ENCODE measurements at places on chromosomes 4 and X. TPM values are rescaled to one million over a fixed set of nuclear protein-coding genes. Genes with fewer than 3 reads are reported as not detected.

Gene IQCM
- not detected for total RNA-seq

Gene TMEM144
- 3.5 TPM for total RNA-seq

Gene PDZD4
- total RNA-seq, result 24.4 TPM

Gene MAGEE2
- not detected for total RNA-seq

DNA sequence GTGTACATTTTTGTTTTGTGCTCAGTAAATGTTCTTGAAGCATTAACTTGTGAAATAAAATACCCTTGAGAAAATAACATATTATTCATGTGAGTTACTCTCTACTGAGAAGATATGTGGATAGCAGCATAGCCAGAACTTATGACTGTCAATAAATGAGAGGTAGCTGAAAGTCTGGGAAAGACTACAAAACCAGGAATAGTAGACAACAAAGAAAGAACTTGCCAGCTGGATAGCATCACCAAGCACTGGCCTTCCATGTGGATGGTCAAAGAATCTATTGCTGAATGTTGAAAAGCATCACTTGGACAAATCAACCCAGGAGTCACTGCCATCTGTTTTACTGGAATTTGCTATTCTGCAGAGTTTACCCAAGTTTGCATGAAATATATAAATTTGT lies 650.0 kb upstream of the HTR2C start:
- DNase-seq, result no peak

GRCh38 chrX:28998609-28999135 lies 411.4 kb downstream of the IL1RAPL1 start:
- no peak for DNase-seq

- no peak for DNase-seq
These were observed 45.4 kb downstream of the COMMD8 start for GRCh38 chr4:47418147-47418546.

GRCh38 chr4:176838601-176839433 lies 46.1 kb upstream of the VEGFC start:
- no peak for DNase-seq

GRCh38 chr4:113069212-113069892 lies 19.9 kb downstream of the ANK2 start:
- DNase-seq, result no peak

DNA sequence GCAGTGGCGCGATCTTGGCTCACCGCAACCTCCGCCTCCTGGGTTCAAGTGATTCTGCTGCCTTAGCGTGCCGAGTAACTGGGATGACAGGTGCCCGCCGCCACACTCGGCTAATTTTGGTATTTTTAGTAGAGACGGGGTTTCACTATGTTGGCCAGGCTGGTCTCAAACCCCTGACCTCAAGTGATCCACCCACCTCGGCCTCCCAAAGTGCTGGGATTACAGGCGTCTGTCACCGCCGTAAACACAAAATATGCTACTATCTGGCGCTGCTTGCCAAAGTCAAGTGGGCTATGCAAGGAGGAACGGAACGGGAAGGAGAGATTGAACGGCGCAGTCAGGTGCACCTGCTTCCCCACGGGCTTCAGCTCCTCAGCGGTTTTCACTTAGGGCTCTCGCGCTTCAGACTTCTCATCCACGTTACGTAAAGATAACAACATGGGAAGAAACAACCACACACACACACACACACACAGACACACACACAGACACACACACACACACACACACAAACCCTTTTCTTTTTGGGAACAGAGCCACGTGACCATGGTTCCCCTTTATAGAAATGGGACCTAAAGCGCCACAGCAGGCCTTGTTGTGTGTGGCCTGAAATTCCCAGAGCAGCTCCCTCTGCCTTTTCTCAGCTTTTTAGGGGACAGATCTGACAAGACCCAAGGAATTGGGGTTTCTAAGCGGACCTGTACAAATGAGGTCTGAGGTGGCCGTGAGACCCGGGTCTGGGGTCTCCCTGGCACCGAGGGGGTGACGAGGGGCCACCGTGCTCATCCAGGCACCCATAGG lies 1.5 kb downstream of the P2RY8 start:
- no peak for DNase-seq

GRCh38 chr4:165489786-165490185 lies 111.0 kb downstream of the CPE start:
- no peak for DNase-seq

GRCh38 chrX:31007321-31007720 lies 64.5 kb downstream of the FTHL17 start:
- DNase-seq, result no peak

DNA sequence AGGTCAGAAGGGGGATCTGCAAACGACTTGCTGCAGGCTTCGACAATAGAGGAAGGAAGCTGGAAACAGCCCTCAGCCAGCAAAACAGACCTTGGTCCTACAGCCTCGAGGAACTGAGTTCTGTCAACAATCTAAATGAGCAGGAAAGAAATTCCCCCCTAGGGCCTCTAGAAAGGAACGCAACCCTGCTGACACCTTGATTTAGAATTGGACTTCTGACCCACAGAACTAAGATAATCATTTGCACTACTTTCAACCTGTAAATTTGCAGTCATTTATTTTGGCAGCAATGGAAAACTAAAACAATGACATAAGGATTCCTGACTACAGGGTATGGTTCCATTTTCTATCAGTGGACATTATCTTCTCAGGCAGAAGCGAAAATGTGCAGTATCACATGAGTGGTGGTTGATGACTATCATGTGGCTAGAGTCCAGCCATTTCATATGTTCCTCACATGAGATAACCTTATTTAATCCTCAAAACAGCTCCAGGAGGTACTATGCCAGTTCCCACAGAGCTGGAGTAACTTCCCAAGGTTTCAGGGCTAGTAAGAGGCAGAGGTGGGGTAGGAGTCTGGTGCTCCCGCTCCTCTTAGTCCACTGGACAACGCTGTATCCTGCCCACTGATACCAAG lies 61.6 kb downstream of the SAT1 start:
- DNase-seq, result no peak

DNA sequence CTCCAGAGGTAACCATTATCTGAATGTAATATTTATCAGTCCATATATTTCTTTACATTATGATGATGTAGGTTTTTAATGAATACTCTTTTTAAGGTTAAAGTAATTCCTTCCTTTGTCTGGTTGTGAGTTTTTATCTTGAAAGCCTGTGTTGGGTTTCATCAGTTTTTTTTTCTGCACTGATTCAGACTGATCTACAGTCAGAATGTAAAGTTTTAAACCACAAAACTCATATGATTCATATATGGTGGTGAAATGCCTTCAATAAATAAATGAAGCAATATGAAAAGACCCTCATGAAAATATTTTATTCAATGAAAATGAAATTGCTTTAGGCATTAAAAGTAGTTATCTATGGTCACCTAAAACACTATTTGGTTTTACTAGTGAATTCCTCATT lies 47.1 kb downstream of the SORBS2 start:
- DNase-seq, result no peak

GRCh38 chr4:170037481-170037880 lies 11.3 kb upstream of the MFAP3L start:
- no peak for DNase-seq

DNA sequence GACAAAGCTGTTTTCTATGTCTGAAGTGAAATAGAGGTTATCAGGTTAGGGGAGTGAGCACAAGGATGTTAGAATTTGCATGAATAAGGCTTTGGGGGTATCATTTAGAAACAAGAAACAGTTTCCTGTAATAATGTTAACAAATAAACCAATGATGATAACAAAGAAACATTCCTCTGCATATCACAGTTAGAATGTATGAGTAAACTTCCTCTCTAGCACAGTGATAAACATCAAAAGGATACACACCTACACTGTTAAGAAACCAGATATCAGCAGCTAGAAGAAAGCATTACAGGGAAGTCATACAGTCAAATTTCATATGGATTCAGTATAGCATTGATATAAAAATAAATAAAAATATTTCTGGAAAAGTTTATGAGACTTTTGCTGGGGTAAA lies 340.0 kb upstream of the MAGEB16 start:
- DNase-seq, result no peak

DNA sequence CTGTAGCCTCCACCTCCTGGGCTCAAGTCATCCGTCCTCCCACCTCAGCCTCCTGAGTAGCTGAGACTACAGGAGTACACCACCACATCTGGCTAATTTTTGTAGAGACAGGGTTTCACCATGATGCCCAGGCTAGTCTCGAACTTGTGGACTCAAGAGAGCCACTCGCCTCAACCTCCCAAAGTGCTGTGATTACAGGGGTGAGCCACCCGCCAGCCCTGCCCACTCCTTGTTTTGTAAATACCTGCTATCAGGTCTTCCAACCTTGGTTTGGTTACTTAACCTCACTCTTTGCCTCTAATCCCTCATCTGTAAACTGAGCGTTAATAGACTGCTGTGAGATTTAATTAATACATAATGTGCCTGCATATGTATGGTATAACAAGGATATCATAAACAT lies 803 bp downstream of the CNGA1 start:
- DNase-seq, result no peak
